ENCODE measurements at places on chromosomes 7 and 10.

DNA sequence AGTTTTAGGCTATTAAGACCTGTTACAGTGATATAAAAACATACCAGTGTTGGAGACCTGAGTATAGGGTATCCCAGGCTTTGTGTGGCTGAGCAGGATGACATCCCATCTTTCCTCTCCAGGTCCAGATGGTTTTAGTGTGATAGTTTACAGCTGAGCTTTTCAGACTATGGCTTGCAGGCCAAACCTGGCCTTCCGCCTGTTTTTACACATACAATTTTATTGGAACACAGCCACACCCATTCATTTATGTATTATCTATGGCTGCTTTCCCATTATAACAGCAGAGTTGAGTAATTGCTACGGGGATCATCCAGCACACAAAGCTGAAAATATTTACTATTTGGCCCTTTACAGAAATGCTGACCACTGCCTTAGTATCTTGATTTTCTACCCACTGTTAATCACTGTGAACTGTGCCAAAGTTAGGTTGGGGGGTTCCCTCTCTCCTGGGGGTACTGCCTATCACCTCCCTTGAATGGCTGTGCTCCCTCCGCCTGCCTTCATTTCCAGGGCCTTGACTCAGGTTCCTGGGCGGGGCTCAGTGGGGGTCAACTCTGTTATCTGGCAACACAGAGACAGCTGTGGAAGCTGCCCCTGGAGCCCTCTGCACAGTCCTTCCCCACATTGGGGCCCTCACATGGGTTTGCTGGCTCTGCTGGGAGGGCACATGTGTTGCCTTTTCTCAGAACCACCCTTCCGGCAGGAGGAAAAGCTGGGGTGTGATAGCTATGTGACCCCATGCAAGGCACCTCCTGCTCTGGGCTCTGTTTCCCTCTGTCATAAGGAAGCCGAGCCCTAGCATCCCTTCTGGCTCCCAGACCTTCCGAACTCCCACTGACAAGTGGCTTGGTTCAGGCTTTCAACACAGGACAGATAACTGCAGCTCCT lies 40.3 kb upstream of the SH2D4B start:
- DNase-seq: no peak

GRCh38 chr7:42077271-42078135 lies 159.5 kb downstream of the GLI3 start:
- DNase-seq: no peak

- no peak for DNase-seq
Observed at GRCh38 chr7:30168835-30169573, 34.2 kb downstream of the MTURN start.

DNA sequence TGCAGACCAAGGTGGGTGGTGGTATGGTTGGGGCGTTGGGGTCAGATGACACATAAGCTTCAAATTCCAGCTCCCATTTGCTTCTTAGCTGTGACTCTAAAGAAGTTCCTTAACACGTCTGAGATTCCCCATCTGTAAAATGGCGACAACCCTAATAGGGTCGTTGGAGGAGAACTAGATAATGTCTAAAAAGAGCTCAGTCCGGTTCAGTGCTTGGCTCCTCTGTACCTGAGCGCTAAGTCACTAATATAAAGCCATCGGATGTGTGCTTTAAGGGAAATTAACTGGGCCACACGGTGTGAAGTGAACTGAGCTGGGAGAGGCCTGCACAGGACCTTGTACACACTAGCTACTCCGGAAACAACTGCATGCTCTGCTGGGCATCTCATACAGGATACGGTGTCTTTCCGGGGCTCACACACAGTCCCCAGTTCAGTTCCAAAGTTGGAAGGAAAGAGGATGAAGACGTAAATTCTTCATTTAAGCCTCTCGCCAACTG lies 476 bp upstream of the ZFYVE27 start:
- DNase-seq: no peak

DNA sequence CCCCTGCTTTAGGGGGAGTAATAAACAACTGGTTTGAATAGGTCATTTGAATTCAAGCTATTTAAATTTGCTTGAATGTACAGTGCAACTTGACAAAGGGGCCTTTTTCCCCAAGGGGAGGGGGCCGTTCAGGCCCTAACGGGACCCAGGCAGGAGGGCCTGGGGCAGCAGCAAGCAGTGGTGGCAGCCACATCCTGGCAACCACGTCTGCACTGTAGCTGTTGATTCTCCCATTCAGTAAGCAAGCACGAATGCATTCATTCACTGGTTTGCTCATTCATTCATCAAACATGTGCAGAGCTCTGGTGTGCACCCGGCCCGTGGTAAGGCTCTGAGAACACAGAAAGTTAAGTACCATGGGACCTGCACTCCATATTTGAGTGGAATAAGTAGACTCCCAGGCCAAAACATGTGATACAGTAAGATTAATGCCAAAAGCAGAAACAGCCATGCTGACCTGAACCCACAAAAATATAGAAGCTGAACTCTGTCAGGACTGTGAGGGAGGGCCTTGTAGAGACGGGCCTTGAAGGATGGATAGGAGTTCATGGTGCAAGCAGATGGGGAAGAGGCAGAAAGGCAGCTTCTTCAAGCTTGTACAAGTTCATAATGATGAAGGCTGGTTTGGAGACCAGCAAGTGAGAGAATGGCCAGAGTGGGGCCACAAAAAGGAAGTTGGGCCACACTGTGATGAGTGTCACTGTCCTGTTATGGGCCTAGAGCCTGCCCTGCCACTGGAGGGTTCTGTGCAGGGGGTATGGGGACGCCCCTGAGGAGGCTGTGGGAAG lies 29.3 kb upstream of the C10orf53 start:
- no peak for DNase-seq

- DNase-seq: no peak
Observed at GRCh38 chr10:61749291-61749690, 86.6 kb downstream of the CABCOCO1 start.

DNA sequence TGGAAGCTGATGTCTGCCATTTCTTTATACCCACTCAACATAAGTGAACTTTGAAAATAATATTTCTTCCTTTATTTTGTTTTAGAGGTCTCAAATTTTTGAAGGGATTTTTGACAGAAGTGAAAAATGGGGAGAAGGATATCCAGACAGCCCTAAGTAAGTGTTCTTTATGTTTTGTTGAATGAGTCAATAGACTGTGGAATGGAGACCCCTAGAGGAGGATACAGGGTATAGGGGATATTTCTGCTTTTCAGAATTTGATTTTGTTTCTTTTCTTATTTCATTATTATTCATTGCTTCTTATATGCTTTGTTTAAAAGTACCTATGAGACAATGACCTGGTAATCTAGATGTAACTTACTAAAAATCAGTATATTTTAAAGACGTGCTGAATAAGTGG lies 34.4 kb downstream of the PLEKHA8 start:
- DNase-seq: peak; percentile 44

GRCh38 chr7:101021703-101022102 lies 1.8 kb downstream of the MUC17 start:
- DNase-seq: no peak

DNA sequence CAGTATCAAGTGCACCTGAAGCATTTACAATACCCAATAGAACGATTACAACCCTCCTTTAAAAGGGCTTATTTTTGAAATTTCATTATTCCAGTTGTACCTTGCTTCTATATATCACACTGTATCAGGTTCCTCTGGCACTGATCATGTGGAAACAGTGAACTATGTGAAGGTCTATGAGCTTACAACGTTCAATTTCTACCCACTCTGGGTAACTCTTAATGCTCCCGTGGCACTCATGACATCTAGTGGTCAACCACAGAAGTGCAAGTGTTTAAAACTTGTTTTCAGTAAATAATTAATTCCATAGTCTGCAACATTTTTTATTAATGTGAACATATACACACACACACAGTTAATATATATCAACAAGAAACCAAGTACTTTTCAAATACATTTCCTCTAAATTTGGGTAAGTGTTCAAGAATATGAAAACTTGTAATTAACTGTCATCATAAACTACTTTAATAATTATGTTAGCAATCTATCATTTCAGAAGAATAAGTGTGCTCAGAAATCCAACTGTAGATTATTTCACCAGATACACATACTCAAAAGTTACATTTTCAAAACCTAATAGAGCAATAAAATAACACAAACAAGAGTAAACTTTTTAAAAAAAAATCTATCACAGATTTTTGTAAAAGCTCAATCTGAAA lies 61.0 kb downstream of the MPP7 start:
- peak; percentile 53 for DNase-seq

- DNase-seq: no peak
Observed at GRCh38 chr7:76338298-76339084, 20.3 kb downstream of the YWHAG start.

- DNase-seq: no peak
Observed at GRCh38 chr10:104910712-104911111, 269.6 kb downstream of the SORCS3 start.

GRCh38 chr10:89301232-89301631 lies 614 bp upstream of the IFIT2 start:
- no peak for DNase-seq

- no peak for DNase-seq
Observed at GRCh38 chr10:111872591-111872990, 311.0 kb downstream of the GPAM start.

Data from HepG2 (cell line).